ENCODE measurements at places on chromosomes 12 and 14.

- peak; percentile 88 for DNase-seq
Measured at GRCh38 chr14:83255015-83255726, 1721.5 kb upstream of the SEL1L start.

DNA sequence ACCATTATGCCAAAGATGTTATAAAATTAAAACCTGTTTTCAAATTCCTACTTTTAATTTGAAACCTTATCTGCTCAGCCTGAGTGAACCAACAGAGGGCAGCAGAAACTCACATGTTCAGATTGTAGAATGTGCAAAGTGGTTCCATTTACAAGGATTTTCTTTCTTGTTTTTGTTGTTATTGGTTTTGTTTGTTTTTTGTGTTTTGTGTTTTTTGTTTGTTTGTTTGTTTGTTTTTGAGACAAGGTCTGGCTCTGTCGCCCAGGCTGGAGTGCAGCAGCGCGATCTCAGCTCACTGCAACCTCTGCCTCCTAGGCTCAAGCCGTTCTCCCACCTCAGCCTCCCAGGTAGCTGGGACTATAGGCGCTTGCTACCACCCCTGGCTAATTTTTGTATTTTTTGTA is 22.8 kb upstream of the GARIN2 start:
- DNase-seq, result peak; percentile 55

GRCh38 chr12:62168411-62168810 is 91.8 kb upstream of the USP15 start:
- no peak for DNase-seq

DNA sequence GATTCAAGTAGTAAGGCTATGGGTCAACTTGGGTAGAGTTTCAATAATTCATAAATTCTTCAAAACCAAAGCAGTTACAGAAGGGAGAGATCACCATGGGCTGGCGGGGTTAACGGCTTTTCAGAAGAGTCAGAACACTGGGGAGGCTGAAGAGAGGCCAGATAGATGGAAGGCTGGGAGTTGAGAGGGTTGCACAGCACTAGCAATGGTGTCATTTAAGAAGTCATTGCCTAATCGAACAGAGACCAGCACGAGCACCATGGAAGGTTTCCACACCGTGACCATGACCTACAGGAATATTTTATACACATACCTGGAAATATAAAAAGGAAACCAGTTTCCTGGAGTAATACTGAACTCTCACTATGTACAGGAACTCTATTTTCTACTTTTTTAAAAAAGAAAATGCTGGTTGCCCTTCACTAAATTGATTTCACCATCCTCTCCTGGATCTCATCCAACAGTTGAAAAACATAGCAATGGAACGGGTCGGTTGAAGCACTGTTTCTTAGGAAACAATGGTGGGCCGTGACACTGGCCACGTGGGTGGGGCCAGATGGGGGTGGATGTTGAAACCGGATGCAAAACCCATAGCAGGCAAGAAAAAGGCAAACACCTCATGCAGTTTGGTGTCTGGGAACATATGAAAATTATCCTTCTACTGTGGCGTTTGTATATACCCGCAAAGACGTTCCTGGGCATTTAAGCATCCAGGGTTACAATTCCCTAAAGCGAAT is 38.0 kb upstream of the RIN3 start:
- DNase-seq, result peak; percentile 61

DNA sequence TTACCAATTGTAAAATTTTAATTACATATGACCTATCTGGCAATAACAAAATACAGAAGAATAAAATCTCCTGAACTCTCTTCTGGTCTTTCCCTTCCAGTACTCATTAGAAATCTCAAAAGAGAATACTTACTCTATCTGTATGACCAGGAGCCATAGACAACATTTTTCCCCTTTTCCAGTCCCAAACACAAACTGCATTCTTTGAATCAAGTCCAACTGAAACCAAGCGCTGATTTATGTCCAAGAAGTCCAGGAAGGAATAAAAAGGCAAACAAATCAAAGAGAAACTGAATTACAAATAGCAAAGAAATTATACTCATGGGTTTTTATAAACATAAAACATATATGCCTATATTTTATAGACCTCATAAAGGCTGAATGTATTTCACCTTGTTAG is 46.7 kb downstream of the EML5 start:
- DNase-seq, result no peak
